ENCODE measurements at places on chromosomes 3 and 15.

DNA sequence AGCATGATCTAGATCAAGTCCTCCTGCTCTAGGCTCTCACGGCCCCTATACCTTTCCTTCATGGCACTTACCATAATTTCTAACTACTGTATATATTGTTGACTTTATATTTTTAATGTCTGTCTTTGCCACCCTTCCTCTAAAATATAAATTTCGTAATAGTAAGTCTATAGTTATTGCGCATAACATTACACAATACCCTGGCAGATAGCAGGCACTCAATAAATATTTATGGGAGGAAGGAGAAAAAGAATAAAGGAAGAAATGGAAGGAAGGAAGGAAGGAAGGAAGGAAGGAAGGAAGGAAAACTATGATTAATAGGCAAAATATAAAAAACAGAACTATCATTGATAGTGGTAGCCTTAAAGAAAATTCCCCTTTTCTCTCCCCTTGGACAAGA, 190.3 kb upstream of the LMCD1 start:
- DNase-seq = no peak

- no peak for DNase-seq
Observed at GRCh38 chr3:123386477-123387040, 62.3 kb downstream of the ADCY5 start.

DNA sequence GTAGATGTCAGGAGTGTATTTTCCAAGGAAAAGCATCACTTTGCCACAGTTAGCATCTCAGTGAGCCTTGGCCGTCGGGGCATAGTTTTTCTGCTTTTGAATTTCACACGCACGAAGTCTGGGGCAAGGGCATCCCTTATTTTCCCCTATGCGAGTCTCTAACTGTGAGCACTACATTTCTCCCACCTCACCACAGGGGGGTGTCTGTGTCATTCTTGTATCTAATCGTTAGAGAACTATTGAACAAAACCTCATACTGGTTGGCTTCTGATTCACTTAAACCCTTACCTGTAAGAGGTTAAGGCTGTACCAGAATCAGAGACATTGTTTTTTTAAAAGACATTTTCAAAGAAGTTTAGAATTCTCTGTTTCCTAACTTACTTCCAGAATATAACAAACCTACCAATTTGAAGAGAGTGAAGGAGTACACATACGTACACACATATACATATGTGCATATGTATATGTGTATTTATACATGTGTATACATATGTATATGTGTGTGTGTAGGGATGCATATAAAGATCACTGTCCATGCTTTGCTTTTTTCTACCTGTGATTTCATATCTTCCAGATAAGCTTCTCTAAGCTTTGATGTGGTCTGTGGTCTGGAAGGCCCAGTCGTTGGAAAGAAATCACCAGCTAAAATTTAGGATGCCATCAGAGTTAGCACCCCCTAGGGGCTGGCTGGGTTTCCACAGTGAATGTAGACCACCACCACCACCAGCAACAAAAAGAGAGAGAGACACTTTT, 49.4 kb downstream of the MYZAP start:
- no peak for DNase-seq

DNA sequence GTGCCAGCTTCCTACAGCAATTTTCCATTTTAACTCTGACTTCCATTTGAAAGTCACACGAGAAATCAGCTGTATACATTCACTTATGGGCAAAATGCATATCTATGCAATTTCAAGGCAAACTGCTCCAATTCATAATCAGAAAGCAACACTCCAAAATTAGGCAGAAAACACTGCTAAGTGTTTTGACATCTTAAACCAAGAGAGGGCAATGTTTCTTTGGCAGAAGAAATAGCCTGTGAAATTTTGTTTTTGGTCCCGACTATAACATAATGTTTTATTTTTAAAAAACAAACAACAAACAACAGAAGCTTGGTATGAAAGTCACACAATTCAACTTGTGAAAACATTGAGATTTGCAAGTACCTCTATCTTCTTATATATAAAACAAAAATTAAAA, 42.6 kb downstream of the GOLIM4 start:
- no peak for DNase-seq

- no peak for DNase-seq
Observed at GRCh38 chr3:71759401-71759800, 5.7 kb downstream of the GPR27 start.

Measured in activated CD4-positive, alpha-beta T cell treated with anti-CD3 and anti-CD28 coated beads, Interleukin-2, amount 50 U/mL, for 48 hours (primary cell).